Ascending aorta (tissue), 2 donors: ENCODE measurements at places on chromosomes 5 and 9. TPM values are rescaled to one million over a fixed set of nuclear protein-coding genes. Genes with fewer than 3 reads are reported as not detected.

Gene SCGB3A1
- total RNA-seq, result not detected

Gene DNAI1
- not detected for total RNA-seq

Gene FGD3
- total RNA-seq, result 20.8 TPM

Gene CXCL14
- 45.3 TPM for total RNA-seq

Gene SPATA24
- total RNA-seq, result not detected

- H3K27me3 ChIP-seq, result no peaks in the 10 kb centered on the region
- H3K4me1 ChIP-seq, result no peaks in the 10 kb centered on the region
- H3K27ac ChIP-seq, result no peak overlapping the region
These were observed 33.8 kb downstream of the SVEP1 start for GRCh38 chr9:110545705-110546104.

DNA sequence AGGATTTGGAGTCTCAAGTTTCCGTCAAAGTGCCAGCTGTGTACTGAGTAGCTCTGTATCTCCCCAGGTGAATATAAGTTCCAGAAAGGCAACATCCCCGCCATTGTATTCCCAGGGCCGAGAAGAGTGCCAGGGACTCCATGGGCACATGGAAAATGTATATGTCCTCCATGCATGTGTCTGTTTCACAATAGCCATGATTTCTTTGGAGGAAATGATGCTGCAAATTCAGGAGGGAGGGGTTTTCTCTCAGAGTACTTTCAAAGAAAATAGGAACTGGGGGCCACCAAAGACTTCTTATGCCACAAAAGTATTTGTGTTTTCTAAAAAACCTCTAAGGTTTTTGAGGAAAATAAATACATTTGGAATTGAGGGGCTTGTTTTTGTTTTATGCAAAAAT, 524.6 kb downstream of the BNC2 start:
- no peak for DNase-seq
- no peak overlapping the region for H3K4me3 ChIP-seq
- H3K4me1 ChIP-seq, result peaks cover 12% of the 10 kb centered on the region
- no peak overlapping the region for H3K27ac ChIP-seq
- H3K36me3 ChIP-seq, result no peaks in the 10 kb centered on the region

DNA sequence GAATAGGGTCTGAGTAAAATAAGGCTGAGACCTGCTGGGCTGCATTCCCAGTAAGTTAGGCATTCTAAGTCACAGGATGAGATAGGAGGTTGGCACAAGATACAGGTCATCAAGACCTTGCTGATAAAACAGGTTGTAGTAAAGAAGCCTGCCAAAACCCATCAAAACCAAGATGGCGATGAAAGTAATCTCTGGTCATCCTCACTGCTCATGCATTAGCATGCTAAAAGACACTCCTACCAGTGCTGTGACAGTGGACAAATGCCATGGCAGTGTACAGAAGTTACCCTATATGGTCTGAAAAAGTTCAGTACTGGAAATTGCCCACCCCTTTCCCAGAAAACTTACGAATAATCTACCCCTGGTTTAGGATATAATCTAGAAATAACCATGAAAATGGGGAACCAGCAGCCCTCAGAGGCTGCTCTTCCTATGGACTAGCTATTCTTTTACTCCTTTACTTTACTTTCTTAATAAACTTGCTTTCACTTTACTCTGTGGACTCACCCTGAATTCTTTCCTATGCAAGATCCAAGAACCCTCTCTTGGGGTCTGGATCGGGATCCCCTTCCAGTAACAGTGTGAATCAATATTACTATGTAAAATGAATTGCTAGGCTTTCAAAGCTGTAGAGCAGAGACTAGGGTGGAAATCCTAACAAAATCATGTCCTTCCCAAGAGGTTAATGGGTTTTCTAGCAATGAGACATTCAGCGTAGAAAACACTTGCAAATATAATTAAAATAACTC, 257.8 kb downstream of the KIAA0825 start:
- H3K27ac ChIP-seq, result no peak overlapping the region
- H3K27me3 ChIP-seq, result no peaks in the 10 kb centered on the region
- no peaks in the 10 kb centered on the region for H3K4me1 ChIP-seq
- no peak for DNase-seq
